ENCODE measurements at places on chromosomes 11 and 22.

DNA sequence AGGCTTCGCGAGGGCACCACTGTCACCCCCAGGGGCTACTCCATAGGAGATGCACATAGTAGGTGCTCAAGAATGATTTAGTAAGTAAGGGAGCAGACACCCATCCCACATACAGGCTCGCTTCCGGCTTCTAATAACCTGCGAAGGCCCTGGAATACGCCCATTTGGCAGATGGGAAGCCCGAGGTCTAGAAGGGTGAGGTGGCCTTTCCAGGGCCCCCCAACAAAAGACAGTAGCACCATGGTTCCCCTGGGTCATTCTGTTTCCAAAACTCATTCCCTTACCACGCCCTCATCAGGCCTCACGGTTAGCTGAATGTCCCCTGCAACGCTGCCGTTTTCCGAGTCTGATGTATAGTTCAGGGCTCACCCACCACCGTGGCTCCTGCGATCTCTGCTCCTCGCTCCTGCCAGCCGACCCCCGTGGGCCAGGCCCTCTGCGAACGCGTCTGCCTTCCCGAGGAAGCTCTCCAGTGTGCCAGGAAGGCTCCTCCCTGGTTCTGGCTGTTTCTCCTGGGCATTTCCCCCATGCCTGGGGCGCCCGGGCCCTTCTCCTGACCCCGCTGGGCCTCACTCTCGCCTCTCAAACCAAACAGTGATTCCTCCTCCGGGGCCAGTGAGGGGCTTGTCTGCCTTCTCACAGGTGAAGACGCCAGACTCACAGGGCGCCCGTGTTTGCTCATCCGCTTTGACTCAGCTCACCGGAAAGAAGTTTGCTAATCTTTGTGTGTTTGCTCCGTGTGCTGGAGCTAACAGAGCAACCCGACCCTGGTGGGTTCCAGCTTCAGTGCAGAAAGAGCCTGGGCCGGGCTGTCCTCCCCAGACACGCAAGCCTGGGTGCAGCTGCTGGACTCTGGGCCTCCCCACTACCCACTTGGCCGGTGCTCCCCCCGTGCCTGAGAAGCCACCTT is 86.6 kb downstream of the RTL6 start:
- DNase-seq = no peak

DNA sequence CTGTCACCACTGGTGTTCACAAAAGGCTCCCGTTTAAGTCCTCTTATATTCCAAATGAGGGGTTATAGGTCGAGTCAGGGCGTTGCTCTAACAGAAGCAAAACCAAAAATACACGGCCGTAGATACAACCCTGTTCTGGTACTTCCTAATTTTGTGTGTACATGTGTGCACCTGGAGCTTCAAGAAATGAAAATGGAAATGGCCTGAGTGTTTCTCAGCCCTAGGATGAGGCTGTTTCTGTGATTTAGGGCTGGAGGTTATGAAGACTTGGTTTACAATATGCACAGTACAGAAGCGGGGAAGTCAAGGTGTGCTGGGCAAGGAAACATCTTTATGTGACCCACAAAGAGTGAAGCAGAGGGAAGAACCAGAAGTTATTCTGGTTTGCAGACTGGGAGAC is 110.4 kb upstream of the OR4B1 start:
- DNase-seq = no peak

GRCh38 chr11:111176603-111177002 is 68.9 kb upstream of the POU2AF2 start:
- DNase-seq = no peak

- no peak for DNase-seq
Measured at GRCh38 chr11:121488170-121488569, 35.4 kb upstream of the SORL1-AS1 start.

DNA sequence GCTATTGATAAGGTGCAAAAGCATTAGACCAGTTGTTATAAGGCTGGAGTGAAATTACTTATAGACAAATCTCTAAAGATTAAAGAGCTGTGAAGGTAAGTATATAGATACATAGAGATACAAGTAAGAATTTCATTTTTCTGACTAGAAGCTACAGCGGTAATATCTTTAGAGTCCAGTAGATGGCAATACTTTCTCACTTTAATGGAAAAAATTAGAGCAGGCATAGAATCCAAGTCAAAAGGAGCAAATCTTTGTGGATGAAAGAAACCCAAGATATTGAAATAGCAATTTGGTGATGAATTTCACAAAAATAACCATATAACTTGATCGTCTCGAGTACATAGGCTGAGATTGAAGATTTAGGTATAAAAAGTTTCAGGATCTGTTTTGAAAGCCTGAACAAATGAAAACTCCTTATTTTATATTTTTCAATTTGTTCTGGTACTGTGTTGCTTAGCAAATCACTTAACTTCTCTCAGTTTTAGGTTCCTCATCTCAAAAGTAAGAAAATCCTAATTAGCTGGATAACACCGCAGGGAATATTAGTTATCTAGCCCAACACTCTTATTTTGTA is 81.9 kb downstream of the UVRAG start:
- peak; percentile 13 for DNase-seq

GRCh38 chr11:6620636-6621035 is 1.4 kb upstream of the TPP1 start:
- no peak for DNase-seq
